Tibial nerve (tissue), 4 donors: ENCODE measurements at places on chromosomes 12 and 14.

DNA sequence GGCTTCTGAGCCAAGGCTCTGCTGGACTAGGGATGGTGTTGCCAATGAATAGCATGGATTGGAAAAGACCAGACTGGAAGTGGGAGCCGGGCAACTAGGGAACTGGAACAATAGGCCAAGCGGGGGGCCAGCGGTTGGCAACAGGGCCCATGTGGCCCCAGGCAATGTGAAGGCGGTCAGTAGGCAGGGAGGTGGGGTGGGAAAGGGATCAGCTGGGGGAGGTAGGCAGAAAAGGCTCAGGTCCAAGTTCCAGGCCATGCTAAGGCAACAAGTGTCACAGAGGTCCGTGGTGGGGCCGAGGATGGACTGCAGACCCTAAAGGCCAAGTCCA lies 14.9 kb upstream of the MLXIP start:
- no peak for DNase-seq

- no peak for DNase-seq
Measured at GRCh38 chr14:71271166-71271945, 364.1 kb downstream of the PCNX1 start.

- DNase-seq: no peak
Measured at GRCh38 chr12:11561411-11561810, 88.1 kb upstream of the ETV6 start.

- no peak for DNase-seq
Measured at GRCh38 chr12:109999983-110000505, 814 bp downstream of the ANKRD13A start.

DNA sequence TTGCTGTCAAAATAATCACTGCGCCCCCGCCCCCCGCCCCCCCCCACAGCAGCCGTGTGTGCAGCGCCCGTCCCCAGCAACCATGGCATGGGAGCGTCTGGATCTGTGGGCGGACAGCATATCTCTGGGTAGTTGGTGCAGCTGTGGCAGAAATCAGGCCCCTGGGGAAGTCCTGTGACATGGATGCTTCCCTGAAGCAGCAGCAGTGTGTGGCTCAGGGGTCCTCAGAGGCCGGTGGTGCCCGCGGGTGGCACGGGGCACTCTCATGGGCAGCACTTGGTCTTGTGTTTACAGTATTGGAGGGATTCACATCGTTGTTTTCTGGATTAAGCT lies 19.2 kb downstream of the XRCC3 start:
- DNase-seq: no peak

GRCh38 chr12:21938879-21939278 lies 2.3 kb downstream of the ABCC9 start:
- DNase-seq: no peak

- no peak for DNase-seq
Measured at GRCh38 chr14:96581026-96581425, 78.8 kb downstream of the PAPOLA start.

GRCh38 chr12:56461235-56462159 lies 6.9 kb upstream of the SPRYD4 start:
- DNase-seq: no peak

- DNase-seq: no peak
Measured at GRCh38 chr12:127169321-127170181, 1097.4 kb upstream of the TMEM132C start.

DNA sequence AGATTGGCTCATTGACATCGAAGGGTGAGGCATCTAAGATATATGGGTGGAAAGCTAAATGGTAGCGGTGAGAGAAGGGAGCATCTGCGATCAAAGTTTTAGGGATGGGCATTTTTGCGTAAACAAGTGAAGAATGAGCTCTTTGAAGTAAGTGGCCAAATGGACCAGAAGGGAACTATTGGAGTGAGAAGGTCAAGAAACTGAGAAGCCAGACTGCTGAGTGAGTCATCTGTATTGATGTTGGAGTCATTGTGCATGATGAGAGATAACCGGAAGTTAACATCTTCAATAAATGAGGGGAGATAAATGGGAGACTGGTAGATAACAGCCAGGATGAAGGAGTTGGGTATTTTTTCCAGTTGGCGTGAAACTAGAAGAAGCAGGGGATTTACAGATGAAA lies 271.9 kb upstream of the PDE3A start:
- no peak for DNase-seq

DNA sequence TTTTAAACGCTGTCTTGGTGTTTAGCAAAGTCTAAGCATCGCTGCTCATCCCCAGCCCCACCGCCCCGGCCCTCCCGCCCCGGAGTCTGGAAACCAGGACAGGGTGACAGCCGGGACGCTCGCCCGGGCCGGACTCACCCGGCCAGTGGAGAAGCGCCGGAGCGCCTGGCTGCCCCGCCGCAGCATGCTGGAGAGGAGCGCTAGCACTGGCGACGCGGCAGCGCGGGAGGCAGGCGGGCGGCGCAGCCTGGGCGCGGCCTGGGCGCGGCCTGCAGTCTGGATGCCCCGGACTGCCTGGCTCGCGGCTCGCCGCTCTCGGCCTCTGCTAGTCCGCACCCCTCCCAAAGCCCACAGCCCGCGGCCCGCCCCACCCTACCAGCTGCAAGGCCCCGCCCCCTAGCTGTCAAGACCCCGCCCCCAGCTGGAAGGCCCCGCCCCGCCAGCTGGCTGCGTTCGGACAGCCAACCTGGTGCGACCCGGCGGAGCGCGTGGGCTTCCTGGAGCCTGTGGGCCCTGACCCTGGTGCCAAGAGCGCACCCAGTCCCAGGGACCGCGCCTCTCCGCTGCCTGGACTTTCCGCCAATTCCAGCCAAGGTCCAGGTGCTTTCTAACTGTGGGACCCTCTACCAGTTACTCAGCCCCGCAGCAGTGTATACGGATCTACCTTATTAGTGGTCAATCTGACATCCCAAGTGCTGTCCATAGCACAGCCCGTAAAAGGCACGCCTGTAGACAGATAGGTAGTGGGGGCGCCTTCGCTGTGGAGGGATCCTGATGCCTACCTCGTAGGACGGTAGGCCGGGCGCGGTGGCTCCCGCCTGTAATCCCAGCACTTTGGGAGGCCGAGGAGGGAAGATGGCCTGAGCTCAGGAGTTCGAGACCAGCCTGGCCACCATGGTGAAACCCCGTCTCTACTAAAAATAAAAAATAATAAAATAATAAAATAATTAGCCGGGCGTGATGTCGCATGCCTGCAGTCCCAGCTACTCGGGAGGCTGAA lies at the start of gene ALDH1L2:
Gene ALDH1L2 (minus strand): TSS at position 208 of the 1,000 bp plus-strand sequence. CDS start 22 bp downstream, at position 186.
- DNase-seq: peak; percentile 79

- no peak for DNase-seq
Measured at GRCh38 chr12:6550294-6551062, 5.4 kb downstream of the IFFO1 start.

DNA sequence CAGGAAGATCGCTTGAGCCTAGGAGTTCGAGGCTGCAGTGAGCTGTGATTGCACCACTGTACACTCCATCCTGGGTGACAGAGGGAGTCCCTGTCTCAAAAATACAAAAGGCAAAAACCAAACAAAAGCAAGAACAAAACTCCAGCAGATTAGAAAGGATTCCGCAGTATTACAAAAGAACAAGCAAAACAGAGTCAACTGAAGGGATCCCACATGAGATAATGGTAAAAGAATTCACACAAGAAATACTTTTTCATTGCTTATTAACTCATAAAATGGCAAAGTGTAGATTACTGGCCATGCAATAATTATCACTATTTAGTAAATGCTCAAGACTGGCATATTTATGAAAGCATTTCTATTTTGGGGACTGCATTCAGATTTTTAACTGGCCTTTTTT lies 35.4 kb downstream of the BEST3 start:
- DNase-seq: no peak

DNA sequence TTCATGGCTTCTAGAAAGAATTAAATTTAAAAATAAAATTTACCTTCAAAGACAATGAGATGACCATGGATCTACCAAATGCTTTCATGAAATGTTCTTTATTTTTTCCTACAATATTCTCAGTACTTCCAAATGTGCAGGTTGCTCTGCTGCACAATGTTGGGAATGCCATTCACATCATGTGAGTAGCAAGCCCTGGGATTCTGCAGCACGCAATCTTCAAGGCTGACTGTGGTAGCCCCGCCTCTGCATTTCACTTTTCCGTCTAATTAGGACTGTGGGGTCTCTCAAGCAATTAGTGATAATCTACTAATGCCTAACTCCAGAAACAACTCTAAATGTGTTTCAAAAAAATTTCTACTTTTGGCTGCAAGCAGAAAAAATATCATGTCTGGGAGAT lies 13.7 kb upstream of the NTN4 start:
- DNase-seq: no peak

GRCh38 chr14:105136401-105137322 lies 31.9 kb downstream of the JAG2 start:
- DNase-seq: no peak

- no peak for DNase-seq
Measured at GRCh38 chr12:112354399-112354798, 27.8 kb downstream of the HECTD4 start.

GRCh38 chr12:74415633-74416032 lies 122.0 kb upstream of the ATXN7L3B start:
- no peak for DNase-seq

- DNase-seq: no peak
Measured at GRCh38 chr14:68639000-68639757, 153.7 kb downstream of the ZFP36L1 start.

- no peak for DNase-seq
Measured at GRCh38 chr14:102754370-102755262, 22.6 kb upstream of the TRAF3 start.

- DNase-seq: no peak
Measured at GRCh38 chr12:87406926-87407325, 622.3 kb downstream of the C12orf50 start.

GRCh38 chr12:93170928-93171327 lies 206.8 kb upstream of the NUDT4 start:
- no peak for DNase-seq

DNA sequence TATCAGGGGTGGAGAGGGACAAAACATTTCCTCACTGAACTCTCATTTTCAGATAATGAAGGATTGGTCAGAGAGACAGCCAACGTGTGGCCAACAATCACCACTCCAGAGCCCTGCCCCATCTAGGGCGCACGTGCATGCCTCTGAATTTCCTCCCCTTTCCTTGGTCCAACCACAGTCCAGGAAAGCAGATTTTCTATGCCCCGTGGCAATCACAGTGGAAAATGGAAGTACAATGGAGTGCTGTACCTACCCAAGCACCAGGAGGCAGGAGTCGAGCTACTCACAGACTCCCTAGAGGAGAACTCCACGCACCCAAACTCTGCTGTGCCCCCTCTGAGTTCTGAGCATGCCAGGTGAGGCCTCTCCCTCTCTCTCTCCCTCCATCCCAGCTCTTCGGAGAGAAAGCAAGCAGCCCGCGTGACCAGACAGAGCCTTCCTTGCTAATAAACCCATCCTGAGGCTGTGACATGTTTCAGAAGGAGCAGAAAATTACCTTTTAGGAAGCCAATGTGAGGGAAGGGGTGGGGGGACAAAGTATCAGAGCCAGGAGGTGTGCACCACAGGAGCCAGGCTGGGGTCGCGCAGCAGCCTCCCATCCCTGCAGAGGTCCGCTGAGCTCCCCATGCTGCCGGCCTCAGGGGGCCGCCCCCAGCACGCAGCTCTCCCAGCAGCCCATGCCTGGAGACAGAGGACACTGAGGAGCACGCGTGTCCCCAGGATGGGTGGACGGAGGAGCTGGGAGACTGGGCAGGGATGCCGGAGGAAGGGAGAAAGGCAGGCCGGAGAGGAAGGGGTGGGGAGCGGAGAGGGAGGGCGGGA lies 73.4 kb downstream of the PITPNM2 start:
- no peak for DNase-seq

- no peak for DNase-seq
Measured at GRCh38 chr12:129973236-129973961, 69.6 kb upstream of the TMEM132D start.

GRCh38 chr14:74954947-74955228 lies 509 bp downstream of the PGF start:
- DNase-seq: no peak

- no peak for DNase-seq
Measured at GRCh38 chr14:75453817-75454434, 26.1 kb downstream of the JDP2 start.

DNA sequence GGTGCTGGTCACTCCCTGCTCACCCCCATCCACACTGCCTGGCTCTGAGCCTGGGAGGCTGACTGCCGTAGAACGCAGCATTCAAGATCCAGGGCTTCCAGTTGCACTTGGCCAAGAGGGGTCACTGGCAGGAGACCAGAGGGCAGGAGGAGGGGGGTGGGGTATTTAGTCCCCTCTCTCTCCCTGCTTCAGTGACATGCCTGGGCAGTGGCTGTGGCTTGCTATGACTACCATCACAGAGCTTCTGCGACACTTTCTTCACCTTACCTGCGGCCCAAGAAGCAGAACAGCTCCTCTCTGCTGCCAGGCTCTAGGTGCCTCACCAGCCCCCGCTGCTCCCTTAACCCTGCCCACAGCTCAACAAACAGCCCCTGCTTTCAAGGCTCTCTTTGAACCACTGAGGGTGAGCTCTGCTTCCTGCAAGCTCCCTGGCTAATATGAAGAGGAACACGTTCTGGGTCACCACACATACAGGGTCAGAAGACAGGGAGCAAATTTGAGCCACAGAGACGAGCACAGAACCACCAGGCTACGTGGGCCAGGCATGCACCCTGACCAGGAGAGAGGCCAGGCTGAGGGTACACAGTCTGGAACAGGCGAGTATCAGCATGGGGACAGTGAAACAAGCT lies 55.7 kb downstream of the ITPK1 start:
- DNase-seq: no peak

- DNase-seq: no peak
Measured at GRCh38 chr14:105471823-105472485, 2.7 kb upstream of the CRIP2 start.

DNA sequence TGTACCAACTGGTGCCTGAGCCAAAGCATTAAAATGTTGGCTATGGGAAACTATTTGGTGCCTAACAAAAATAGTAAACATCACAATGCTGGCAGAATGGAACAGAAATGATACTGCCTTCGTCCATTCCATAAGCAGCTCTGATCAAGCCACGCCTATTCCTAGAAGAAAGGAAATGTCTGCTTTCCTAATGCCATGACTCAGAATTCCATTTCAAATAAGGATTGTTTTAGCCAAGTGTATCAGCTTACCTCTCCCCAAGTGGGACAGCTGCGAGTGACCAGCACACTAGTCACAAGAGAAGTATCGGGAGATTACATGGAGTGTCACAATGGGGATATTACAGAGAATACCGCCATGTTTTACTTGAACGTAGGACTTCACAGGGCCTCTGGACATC lies 38.7 kb downstream of the GLT8D2 start:
- no peak for DNase-seq
